Activated CD4-positive, alpha-beta memory T cell treated with anti-CD3 and anti-CD28 coated beads for 36 hours (primary cell): ENCODE measurements at places on chromosomes 1 and 21. TPM values are rescaled to one million over a fixed set of nuclear protein-coding genes. Genes with fewer than 3 reads are reported as not detected.

GRCh38 chr1:93701629-93702028 is 20.0 kb upstream of the BCAR3 start:
- DNase-seq = peak; percentile 37
- H3K4me3 ChIP-seq = no peak overlapping the region
- no peaks in the 10 kb centered on the region for H3K36me3 ChIP-seq
- H3K27me3 ChIP-seq = peaks cover 2% of the 10 kb centered on the region
- H3K27ac ChIP-seq = no peak overlapping the region

DNA sequence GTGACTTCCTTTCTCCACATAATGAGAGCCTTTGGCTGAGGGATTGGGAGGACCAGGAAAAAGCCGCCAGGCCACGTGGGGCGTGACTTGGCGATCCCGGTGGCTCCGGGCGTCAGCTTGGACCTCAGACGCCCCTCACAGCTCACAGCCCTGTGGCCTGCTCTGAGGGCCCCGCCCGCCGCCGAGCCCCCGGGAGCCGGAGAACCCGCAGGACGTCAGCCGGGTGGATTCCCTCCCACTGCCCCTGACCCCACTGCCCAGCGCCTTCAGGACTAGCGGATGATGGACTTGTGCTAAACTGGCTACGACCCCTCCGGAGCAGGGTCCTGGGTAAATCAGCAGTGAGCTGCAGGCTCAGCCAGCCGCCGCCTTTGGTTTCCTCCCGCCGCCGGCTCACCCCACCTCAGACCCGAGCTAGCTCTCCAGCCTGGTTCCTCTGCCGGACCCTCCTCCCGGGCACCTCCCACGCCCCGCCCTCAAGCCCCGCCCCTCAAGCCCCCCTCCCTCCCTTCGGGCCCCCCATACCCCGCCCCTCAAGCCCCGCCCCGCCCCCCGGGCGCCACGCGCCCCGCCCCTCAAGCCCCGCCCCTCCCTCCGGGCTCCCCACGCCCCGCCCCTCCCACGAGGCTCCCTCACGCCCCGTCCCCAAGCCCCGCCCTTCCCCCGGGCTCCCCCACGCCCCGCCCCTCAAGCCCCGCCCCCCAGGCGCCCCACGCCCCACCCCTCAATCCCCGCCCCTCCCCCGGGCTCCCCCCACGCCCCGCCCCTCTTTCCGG is 10.0 kb upstream of the FAAP20 start:
- H3K4me1 ChIP-seq = peaks cover 5% of the 10 kb centered on the region
- DNase-seq = no peak
- H3K36me3 ChIP-seq = no peaks in the 10 kb centered on the region
- H3K27ac ChIP-seq = no peak overlapping the region
- peak overlapping the region; percentile 5 for H3K4me3 ChIP-seq

DNA sequence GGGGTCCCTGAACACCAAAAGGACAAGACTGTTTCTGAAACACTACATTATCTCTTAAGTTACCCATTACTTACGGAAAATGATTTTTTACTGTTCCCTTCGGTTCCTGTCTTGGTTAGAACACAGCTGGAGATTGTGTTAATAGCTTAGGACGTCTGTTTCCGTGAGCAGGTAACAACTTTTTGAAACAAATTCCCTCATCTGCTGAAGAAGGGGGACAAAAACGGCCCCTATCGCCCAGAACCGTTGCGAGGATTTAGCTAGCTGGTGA is 67.8 kb downstream of the SLC35A3 start:
- H3K4me3 ChIP-seq = peak overlapping the region; percentile 97
- H3K4me1 ChIP-seq = peaks cover 49% of the 10 kb centered on the region
- H3K27ac ChIP-seq = peak overlapping the region; percentile 100
- H3K36me3 ChIP-seq = peaks cover 28% of the 10 kb centered on the region
- DNase-seq = no peak

- H3K36me3 ChIP-seq = no peaks in the 10 kb centered on the region
- no peak for DNase-seq
- no peaks in the 10 kb centered on the region for H3K4me1 ChIP-seq
- H3K27ac ChIP-seq = no peak overlapping the region
- no peaks in the 10 kb centered on the region for H3K27me3 ChIP-seq
- H3K4me3 ChIP-seq = no peak overlapping the region
These were observed 104.1 kb downstream of the NEGR1 start for GRCh38 chr1:72178266-72178665.

DNA sequence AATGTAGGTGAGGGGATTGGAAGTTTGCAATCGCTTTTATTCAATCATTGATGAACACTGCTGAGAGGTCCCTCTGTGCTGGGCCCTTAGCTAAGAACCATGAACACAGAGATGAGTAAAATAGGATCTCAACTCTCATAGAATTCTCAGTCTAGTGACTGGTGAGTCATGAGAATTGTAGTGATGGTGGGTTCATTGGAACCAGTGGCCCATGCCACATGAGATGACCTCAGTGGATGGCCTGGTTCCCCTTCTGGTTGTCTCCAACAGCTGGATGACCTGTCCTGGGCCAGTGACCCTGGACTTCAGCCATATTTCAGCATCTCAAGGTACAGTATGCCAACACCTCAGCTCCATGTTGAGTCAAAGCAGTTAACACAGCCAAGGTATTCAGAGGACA is 21.3 kb upstream of the S100A10 start:
- H3K27ac ChIP-seq = no peak overlapping the region
- no peak overlapping the region for H3K4me3 ChIP-seq
- peaks cover 4% of the 10 kb centered on the region for H3K4me1 ChIP-seq
- no peak for DNase-seq
- peaks cover 7% of the 10 kb centered on the region for H3K27me3 ChIP-seq

DNA sequence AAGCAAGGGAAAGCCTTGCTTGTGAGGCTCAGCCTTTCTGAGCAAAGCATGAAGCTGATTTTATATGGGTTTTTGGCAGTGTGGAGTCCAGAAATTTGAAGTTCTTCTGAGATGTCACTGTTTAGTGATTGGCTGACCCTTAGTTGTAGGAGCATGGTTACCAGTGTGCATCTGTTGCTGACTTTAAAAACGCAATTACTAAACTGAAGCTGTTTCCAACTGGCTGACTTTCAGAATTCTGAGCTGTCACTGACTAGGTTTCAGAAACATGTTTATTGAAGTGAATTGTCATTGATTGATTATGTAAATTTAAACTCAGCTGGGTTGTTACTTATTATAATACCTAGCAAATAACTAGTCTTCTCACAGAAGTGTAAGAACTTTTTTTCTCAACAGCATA is 89.4 kb downstream of the PDE4B start:
- H3K4me3 ChIP-seq = no peak overlapping the region
- H3K4me1 ChIP-seq = no peaks in the 10 kb centered on the region
- no peak overlapping the region for H3K27ac ChIP-seq

GRCh38 chr1:66940981-66941380 is 16.2 kb downstream of the MIER1 start:
- peaks cover 68% of the 10 kb centered on the region for H3K4me1 ChIP-seq
- H3K27me3 ChIP-seq = no peaks in the 10 kb centered on the region
- H3K36me3 ChIP-seq = peaks cover 15% of the 10 kb centered on the region
- H3K27ac ChIP-seq = peak overlapping the region; percentile 18

GRCh38 chr21:46191257-46191685 is 7.0 kb upstream of the SPATC1L start:
- no peaks in the 10 kb centered on the region for H3K4me1 ChIP-seq
- H3K27me3 ChIP-seq = no peaks in the 10 kb centered on the region
- H3K4me3 ChIP-seq = no peak overlapping the region
- no peak overlapping the region for H3K27ac ChIP-seq
- peak; percentile 4 for DNase-seq
- H3K36me3 ChIP-seq = peaks cover 3% of the 10 kb centered on the region

GRCh38 chr1:159968901-159969300 is 14.9 kb upstream of the SLAMF9 start:
- H3K27me3 ChIP-seq = peaks cover 28% of the 10 kb centered on the region
- H3K36me3 ChIP-seq = no peaks in the 10 kb centered on the region
- H3K4me1 ChIP-seq = no peaks in the 10 kb centered on the region

Gene C2CD4D
- total RNA-seq = 3.3 TPM

Gene RAB7B
- not detected for total RNA-seq

Gene VWA1
- 0.92 TPM for total RNA-seq

Gene FCMR
- 73.0 TPM for total RNA-seq

Gene FCAMR
- not detected for total RNA-seq

Gene INSRR
- total RNA-seq = 0.14 TPM

Gene ATAD3A
- 46.7 TPM for total RNA-seq

Gene MYOG
- not detected for total RNA-seq

Gene CRP
- not detected for total RNA-seq

Gene ZMYND12
- total RNA-seq = 0.97 TPM
